Brain microvascular endothelial cell (primary cell): ENCODE measurements at places on chromosomes 13 and 19.

DNA sequence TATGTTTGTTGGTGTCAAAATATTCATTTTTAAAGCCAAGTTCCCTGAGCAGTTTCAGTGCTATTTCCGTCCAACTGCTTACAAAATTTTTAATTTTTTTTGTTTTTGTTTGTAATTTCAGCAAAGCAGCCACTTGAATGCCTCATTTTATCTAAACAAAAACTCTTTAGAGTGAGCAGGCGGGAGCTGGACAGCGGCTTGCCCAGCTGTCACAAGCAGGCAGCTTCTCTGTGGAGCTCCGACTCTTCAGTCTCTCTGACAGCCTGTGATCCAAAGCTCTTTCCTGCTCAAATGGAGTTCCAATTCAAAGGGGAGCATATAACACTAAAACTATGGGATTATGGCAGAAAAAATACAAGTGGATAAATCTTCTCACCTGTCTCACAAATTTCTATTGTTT is 618.3 kb upstream of the PCDH20 start:
- DNase-seq: no peak

DNA sequence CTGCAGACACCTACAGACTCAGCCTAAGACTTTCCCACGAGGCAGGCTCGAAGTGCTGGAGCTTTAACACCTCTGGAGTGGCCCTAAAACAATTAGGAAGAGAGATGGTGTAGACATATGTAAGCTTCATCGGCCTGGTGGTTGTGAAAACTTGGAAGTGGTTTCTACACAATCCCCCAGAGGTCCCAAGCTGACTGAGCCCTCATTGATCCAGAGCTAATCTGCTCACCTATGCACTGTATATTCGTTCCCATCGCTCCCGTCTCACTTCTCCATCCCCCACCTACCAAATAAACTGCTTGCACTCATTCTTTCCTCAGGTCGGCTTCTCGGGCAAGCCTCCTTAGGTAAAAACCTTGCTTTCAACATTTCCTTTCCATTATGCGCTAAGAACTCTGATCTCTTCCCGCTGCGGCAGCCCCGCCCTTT is 767 bp upstream of the ZNF793 start:
- DNase-seq: no peak

DNA sequence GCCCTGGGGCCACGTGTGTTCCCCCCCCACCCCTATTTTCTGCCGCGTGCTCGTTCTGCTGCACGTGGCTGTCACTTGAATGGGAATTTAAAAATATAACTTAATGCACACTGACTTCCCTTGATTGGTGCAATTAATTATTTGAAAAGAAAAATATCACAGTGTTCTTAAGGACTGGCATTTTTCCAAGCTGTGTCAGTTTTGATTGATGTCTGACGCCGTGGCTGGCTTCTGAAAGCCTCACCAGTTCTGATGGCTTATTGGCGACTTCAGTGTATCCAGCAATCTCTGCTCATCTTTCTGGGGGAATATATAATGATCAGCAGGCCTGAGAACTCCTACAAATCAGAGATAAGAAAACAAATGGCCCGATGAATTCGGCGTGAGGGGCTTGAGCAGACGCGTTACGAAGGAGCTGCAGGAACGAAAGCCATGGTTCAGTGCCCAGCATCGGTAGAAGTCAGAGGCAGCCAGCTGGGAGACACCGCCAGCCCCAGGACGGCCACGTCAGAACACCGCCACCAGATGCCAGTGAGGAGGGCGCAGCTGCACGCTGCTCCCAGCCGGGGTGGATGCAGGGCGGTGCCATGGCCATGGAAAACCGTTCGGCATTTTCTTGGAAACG is 111.2 kb downstream of the KDM4B start:
- no peak for DNase-seq

- no peak for DNase-seq
Measured at GRCh38 chr13:85651440-85651839, 147.8 kb downstream of the SLITRK6 start.

DNA sequence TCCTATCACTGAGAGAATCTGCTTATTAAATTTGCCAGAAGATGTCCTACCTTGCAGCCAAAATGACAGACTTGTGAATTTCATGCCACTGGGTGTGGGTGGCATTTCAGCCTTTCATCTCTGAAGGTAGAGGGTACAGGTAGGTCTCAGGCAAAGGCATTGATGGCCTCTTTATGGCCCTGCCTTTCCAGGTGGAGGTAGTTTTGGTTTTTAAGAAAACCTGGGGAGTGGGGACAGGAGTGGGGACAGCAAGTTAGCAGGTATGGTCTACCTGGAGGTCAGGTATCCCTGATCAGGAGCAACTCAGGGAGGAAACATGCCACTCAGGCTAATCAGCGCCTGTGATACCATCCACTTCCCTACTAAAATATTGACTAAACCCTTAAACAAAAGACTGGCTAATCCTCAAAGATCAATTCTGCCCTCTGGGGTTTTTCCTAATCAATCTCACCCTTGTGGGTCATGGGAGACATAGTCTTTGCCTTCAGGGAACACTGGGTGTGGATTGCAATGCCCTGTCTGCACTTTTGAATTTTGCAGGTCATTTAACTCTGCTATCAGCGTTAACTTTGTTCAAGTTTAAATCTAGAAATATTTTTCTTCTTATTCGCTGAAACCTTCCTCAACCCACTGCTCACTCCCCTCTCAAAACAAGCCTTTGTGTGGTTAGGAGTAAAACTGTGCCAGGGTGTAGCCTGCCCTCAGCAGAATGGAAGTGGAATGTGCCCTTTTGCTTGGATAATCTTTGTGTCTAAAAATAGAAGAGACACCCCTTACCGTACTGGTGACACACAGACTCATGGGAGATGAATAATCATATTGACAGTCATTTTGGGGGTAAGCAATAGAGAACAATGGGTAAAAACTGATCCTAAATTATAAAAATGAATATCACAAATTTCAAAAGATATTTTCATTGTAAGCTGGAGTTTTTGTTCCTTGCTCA is 233.7 kb downstream of the COG6 start:
- DNase-seq: no peak

- DNase-seq: no peak
Measured at GRCh38 chr13:38850868-38851626, 139.6 kb downstream of the STOML3 start.

GRCh38 chr13:113895436-113895835 is 31.6 kb upstream of the GAS6 start:
- DNase-seq: no peak

DNA sequence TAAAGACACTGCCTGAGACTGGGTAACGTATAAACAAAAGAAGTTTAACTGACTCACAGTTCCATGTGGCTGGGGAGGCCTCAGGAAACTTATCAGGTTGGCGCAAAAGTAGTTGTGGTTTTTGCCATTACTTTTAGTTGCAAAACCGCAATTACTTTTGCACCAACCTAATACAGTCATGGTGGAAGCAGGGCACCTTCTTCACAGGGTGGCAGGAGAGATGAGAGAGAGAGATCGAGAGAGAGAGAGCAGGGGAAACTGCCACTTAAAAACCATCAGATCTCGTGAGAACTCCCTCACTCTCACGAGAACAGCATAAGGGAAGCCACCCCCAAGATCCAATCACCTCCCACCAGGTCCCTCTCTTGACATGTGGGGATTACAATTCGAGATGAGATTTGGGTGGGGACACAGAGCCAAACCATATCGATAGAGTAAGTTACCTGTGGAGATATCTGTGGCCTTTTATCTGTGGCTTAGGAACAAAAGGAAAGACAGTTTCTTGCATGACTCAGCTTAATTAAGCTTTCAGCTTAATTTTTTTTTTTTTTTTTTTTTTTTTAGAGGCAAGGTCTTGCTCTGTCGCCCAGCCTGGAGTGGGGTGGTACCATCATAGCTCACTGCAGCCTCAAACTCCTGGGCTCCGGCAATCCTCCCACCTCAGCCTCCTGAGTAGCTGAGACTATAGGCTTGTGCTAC is 7.6 kb upstream of the CABP5 start:
- DNase-seq: no peak

GRCh38 chr19:607301-608154 is 17.8 kb downstream of the HCN2 start:
- DNase-seq: no peak

DNA sequence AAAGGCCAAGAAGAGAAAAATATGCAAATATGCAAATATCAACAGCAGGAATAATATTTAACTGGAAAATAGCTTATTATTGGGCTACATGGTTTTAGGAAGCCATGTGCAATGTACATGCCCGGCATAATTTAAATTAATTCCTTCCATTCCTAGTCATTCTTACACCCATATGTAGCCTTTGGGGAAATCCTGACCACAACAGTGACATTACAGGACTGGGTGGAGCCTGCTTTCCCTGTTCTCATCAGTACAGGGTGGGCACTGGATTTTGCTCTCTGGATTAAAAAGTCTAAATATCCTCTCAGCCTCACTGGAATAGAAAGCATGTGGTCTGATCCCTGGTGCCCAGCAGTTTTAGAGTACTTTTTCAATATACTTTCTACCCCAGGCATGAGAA is 198.2 kb downstream of the DNAJC15 start:
- no peak for DNase-seq

DNA sequence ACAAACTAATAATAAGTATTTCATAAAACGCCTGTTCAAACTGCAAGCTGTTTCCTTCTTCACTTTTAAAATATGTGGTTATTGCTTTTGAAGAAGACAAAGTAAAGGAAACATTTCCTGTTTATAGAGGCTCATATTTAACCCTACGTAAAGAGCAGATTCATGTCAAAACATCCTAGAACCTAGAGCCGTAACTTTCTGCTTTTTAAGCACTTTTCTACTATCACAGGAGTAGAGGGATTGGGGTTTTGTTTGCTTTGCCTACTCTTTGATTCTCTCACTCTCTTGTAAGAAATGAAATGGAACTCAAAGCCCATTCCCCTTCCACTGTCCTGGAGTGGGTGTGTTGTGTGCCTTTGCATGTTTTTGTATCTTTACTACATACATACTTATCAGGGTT is 54.0 kb upstream of the GPR183 start:
- no peak for DNase-seq

GRCh38 chr19:7888145-7888825 is at the start of gene LRRC8E:
LRRC8E (plus strand) TSS chr19:7888510; CDS start chr19:7895604, 7,094 bp downstream.
- peak; percentile 64 for DNase-seq

GRCh38 chr13:78028960-78029359 is 110.3 kb upstream of the EDNRB start:
- no peak for DNase-seq
